HFFc6 (cell line): ENCODE measurements at places on chromosomes 12 and 14. TPM values are rescaled to one million over a fixed set of nuclear protein-coding genes. Genes with fewer than 3 reads are reported as not detected.

MNAT1 gene
- total RNA-seq: 55.8 to 61.6 TPM (median 57.4 TPM) in 3 replicates

SOAT2 gene
- total RNA-seq: 0.13 and 0.34 TPM in 2 replicates

KLHDC1 gene
- total RNA-seq: 1.3 to 2.0 TPM (median 1.5 TPM) in 3 replicates

RPGRIP1 gene
- total RNA-seq: not detected in 2 replicates

GPR84 gene
- total RNA-seq: not detected in 2 replicates

GSG1 gene
- total RNA-seq: 0.64 to 1.4 TPM (median 0.77 TPM) in 3 replicates

TMEM132D gene
- total RNA-seq: not detected in 3 replicates

ARID2 gene
- 11.5 to 19.6 TPM (median 12.5 TPM) in 3 replicates for total RNA-seq

TTC6 gene
- total RNA-seq: 0.68 TPM in 1 of 3 replicates, not detected in the others
